Uterus (tissue), 4 donors: ENCODE measurements at places on chromosomes 11 and 22. TPM values are rescaled to one million over a fixed set of nuclear protein-coding genes. Genes with fewer than 3 reads are reported as not detected.

Gene CD44
- total RNA-seq, result 373 TPM

Gene CFAP300
- total RNA-seq, result 8.4 TPM

Gene CCDC188
- 4.3 TPM for total RNA-seq

Gene PHOX2A
- total RNA-seq, result not detected

Gene FAT3
- total RNA-seq, result 9.3 TPM

Gene GAS2L1
- 13.8 TPM for total RNA-seq

Gene C11orf91
- not detected for total RNA-seq

Gene P2RX3
- not detected for total RNA-seq

Gene PKDREJ
- total RNA-seq, result not detected

Gene MS4A15
- total RNA-seq, result not detected

Gene AGBL2
- 3.8 TPM for total RNA-seq

Gene DNAJB7
- total RNA-seq, result not detected

Gene TOB2
- 97.1 TPM for total RNA-seq

Gene GPHA2
- total RNA-seq, result not detected

Gene SLC17A6
- not detected for total RNA-seq

Gene TOMM22
- total RNA-seq, result 47.8 TPM

Gene CABP4
- 0.67 TPM for total RNA-seq
